ENCODE measurements at places on chromosomes 2 and 18.

DNA sequence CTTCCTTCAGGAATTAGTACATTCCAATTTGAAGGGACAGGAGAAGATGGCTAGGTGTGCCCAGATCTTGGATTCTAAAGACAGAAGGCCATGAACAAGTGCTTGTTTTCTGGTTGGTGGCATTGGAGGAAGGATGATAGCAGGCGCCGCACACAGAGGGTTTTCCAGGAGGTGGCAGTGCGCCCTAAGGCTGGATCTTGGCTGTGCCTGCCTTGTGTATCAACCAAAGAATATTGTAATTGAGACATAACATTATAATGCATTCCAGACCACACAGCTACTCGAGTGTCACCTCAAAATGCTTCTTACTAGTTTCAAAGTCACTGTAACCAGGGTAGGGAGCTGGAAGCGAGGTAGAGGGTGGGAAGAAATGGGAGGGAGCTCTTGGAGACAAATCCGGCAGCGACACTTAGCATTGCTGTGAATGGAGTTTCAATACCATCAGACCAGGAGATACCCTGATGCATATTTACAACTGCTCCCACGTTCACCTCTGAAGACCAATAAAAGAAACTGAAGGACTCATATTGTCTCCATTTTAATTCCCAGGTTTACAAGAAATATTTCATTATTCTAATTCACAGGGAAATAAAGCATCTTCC is 42.5 kb downstream of the CPO start:
- DNase-seq, result peak; percentile 64

- DNase-seq, result no peak
Observed at GRCh38 chr2:85120363-85120762, 12.8 kb upstream of the TCF7L1 start.

DNA sequence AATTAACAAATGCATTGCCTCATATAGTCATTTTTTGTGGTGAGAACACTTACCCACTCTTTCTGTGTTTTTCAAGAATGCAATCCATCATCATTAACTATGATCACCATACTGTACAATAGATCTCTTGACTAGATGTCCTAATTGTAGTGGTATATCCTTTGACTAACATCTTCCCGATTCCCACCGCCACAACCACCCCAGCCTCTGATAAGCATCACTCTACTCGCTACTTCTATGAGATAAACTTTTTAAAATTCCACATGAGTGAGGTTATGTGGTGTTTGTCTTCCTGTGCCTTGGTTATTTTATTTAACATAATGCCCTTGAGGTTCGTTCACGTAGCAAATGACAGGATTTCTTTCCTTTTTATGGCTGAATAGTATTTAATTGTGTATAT is 6.6 kb downstream of the VWA3B start:
- DNase-seq, result no peak

- DNase-seq, result peak; percentile 9
Observed at GRCh38 chr2:953975-954686, 3.5 kb downstream of the SNTG2 start.

DNA sequence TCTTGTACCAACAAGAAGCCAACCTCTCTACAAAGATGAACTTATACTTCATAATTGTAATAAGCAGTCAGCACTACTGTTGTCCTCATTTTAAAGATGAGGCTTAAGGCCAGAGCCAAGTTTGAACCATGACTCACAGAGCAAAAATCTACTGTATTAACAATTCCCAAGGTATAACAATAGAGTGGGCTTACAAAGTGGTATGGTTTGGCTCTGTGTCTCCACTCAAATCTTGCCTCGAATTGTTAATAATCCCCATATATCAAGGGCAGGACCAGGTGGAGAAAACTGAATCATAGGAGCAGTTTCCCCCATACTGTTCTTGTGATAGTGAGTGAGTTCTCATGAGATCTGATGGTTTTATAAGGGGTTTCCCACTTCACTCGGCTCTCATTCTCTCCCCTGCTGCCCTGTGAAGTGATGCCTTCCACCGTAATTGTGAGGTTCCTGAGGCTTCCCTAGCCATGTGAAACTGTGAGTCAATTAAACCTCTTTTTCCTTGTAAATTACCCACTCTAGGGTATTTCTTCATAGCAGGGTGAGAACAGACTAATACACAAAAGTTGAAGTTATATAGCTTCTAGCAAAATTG is 19.5 kb downstream of the MRPL44 start:
- DNase-seq, result no peak

DNA sequence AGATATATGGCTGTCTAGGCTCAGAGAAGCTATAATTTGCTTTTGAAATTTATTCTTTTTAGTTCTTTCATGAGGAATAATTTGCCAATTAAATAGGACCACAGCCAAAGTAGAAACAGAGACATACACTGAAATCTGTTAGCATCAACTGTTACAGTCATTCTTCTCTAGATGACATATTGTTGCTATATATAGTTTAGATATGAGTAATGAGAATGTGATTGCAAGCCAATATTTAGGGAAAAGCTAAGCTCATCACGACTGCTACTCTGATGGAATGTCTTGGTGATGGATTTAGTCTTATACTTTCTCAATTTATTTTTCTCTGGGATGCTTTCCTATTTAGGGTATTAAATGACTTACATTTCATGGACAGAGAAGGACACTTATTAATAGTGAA is 259.1 kb downstream of the LNPK start:
- no peak for DNase-seq

DNA sequence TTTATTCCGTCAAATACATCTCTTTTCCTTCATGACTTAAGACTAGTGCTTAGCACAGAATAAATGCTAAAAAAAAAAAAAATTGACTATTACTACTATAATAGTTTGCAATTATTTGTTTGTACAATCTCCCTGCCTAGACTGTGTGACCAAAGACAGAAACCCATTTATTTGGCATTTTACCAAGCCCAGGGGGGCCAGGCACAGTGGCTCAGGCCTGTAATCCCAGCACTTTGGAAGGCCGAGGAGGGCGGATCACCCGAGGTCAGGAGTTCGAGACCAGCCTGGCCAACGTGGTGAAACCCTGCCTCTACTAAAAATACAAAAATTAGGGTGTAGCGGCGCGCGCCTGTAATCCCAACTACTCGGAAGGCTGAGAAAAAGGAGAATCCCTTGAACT is 1.4 kb downstream of the ASB3 start:
- no peak for DNase-seq

DNA sequence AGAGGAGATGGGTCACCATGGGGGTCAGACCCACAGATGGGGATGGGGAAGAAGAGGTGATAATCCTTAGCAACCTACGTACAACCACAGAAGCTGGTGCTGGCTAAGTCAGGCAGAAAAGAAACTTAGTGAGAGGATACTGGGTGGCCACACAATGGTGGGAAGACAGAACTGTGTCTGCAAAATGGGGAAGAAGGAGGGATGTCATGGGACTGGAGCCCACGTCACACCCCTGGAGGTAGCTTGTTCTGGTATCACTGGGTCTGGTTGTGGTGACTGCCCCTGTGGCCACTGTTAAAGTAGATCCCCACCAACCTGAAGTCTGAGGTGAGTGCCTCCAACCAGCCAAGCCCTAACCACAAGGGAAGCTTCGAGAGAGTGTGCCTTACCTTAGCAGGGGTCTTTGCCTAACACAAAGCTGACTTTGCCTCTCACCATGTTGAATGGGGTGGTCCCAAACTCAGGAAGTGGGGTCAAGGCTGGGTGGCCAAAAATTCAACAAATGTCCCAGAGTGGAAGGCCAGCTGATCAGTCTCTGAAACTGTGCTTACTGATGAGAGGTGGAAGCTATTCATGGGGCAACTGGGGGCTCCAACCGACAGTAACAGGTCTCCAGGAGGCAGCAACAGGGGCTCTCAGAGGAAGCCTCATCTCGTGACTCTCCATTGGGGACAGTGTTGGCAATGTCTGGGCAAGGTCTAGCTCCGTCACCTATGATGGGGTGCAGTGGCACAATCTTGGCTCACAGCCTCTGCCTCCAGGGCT is 64.8 kb upstream of the SLC1A4 start:
- no peak for DNase-seq

- DNase-seq, result no peak
Observed at GRCh38 chr2:23445450-23445868, 60.5 kb downstream of the KLHL29 start.

DNA sequence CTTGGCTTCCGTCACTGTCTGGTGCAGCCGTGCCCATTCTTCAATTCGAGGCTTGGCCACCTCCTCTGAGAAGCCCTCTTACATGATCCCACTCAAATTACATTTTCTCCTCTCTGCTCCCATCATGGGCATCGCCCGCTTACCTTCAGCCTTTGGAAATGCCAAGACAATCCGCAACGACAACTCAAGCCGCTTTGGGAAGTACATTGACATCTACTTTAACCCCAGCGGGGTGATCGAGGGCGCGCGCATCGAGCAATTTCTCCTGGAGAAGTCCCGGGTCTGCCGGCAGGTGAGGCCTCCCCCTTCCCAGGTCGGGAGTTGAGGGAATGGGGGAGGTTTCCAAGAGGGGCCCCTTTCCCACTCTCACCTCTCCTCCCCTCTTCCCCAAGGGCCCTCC is 38.3 kb downstream of the MYO7B start:
- no peak for DNase-seq

GRCh38 chr2:242046206-242046826 is 176.8 kb downstream of the RTP5 start:
- no peak for DNase-seq

DNA sequence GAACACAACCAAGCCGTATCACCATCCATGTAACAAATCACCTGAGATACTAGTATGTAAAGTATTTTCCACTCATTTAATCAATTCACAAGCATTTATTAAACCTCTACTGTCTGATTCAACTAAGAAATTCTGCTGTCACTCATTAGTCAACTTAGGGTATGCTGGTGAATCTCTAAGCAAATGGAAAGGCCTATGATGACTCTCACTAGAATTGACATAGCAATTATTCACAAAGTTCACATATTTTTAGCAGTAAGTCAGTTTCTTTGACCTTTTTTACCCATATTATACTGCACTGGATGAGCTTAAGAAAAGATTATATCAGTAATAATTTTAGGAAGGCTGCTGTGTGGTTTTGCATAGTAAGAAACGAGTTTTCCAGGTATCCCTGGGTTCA is 130.1 kb downstream of the SLC8A1 start:
- no peak for DNase-seq

DNA sequence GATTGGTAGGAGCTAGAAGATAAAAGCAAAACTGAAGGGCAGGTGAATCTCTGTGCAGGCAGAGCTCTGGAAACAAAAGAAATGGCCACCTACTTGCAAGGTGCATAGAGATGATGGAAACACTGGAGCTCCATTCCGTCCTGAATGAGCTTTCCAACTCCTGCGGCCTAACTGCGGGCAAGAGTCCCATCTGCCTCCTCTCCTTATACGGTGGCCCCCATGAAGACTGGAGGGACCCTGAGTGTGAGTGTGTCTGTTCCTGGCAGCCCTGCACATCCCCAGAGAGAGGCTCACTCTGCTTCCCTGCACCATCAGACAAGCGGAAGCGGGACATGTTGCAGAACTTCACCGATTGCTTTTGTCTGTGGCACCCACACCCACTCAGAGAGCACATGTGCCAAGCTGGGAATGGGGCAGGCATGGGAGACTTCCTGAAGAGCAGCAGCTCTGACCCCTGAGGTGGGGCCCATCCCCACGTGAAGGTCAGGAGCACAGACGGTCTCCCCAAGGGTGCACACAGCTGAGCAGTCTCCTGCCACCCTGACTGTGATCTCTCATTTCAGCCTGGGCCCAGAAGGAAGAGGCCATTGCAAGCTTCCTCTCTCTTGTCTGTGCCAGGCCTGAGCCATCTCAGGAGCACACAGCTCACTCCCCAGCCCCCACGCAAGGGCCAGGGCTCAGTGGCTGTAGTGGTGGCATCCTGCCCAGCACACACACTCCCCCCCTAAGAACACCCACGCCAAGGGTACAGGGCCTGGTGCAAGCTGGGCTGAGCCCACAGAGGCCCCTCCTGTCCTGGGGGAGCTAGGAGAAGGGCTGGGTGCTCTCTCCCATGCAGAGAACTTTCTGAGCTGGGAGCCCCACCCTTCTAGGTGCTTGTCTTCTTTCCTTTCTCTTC is 75.3 kb downstream of the STPG4 start:
- DNase-seq, result no peak

- no peak for DNase-seq
Observed at GRCh38 chr2:11505652-11506610, 27.9 kb upstream of the GREB1 start.

DNA sequence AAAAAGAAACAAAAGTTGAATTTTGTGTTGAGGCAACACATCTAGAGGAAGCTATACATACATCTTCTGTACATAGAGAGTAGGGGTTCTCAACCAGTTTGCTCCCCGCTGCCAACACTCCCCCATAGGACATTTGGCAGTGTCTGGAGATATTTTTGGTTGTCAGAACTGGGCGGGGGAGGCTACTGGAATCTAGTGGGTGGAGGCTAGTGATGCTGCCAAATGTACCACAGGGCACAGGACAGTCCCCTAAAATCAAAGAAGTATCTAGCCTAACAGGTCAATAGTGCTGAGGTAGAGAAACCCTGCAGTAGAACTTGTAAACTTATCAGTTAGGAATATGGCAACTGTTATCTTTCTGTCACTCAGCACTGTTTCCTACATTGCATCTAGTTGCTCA is 21.3 kb downstream of the ADAM23 start:
- DNase-seq, result no peak

DNA sequence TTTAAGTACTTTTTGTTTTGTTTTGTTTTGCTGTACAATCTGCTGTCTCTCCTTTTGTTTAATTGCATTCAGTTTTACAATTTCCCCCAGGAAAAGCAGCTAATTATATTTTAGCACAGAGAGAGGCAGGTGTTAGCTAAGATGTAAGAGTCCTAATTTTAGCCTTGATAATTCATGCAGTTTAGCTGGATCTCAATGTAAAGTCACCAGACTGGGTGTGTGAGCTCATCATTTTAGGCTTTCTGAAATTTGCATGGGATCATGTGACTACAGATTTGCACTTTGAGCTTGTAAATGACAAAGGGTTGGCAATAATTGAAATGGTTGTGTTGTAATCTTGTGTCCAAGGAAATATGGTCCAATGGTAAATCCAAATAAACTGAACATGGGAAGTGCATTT is 68.5 kb downstream of the ETAA1 start:
- peak; percentile 64 for DNase-seq

DNA sequence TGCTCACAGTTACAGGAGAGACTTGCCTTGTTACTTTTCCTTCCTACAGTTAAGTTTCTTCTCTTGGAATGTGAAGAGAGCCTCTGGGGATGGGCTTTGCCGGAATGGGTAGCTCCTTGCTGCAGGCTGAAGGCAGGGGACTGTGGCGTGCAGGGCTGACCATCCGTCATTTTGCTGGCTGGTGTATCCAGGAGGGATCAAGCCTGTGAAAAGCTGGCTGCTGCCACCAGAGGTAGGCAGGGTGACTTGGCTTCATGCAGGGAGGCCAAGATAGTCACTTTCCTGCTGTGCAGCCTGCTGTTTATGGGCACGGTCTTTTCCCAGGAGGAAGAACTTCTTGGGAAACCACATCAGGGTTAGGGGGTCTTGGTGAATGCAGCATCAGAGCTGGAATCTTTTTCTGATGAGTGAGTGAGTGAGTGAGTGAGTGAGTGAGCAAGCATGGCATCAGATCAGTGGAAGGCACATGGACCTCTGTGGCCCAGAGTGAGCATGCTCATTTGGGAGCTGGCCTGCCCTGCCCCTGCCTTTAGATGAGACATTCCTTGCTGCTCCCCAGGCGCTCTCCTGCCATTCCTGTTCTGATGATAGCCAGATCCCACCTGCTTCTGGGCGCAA is 33.0 kb downstream of the FHOD3 start:
- no peak for DNase-seq

All from NCI-H1417 (cell line).